ENCODE measurements at places on chromosomes 7 and 10.

GRCh38 chr10:48241332-48241731, 33.2 kb downstream of the FRMPD2 start:
- no peak for DNase-seq

DNA sequence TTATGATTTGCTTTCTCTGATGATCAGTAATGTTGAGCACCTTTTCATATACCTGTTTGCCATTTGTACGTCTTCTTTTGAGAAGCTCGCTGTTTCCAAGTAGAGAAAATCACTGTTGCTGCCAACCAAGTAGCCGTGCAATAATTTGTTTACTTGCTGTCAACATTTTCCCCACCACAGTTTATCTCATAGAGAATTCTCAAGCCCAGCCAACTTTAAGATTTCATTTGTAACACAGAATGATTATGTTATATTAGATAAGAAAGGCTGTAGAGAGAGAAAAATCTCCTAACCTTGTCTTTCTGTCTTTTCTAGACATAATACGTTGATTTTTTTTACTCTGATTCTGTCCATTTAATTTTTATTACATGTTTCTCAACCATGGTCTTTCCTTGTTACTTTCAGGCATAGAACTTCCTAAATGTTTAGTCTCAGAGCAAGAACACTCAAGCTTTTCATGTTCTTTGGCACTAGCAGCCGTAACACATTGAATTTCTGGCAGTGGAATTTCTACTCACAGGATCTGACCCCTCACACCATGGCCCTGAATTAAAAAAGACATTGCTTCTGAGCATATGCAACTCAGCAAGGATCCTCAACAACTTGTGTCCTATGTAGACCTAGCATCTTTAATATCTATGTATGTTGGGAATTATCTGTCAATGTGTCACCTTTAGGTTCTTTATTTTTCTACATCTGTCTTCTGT, 23.1 kb downstream of the RPA3 start:
- DNase-seq = no peak

- no peak for DNase-seq
Observed at GRCh38 chr10:130935128-130935439, 376.4 kb downstream of the TCERG1L start.

DNA sequence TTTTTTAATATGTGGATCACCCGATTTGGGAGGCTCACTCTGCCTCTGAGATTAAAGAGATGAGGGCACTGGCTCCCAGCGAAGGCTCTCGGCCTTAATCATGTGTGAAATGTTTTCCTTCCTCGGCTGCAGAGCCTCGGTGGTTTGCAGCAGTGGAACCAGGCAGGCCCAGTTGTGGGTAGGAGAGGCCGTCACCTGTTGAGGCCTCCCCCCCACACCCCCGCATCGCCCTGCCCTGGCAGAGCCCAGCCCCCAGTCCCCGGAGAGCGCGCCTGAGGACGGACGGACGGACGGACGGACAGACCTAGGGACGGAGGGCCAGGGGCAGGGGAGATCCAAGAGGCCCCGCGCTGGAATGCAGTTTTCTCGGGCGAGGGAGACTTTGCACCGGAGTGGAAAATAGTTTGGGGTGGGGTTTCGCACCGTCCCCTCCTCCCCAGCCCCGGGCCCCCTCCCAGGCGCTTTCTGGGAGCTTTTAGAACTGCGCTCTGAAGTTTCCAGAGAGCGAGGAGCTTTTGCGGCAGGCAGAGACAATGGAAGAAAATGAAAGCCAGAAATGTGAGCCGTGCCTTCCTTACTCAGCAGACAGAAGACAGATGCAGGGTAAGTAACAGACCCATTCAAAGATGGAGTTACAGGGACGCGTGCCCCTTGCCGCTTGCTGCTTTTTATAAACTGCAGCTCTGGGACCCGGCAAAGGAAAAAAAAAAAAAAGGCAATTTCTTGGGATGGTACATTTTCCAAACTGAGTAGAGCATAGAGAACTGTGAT, at the start of gene KIAA1217:
Gene KIAA1217 (plus strand): TSS at position 478 of the 771 bp plus-strand sequence. CDS start 56 bp downstream, at position 534.
- no peak for DNase-seq

GRCh38 chr7:143361552-143362130, 872 bp downstream of the FAM131B start:
- DNase-seq = no peak

DNA sequence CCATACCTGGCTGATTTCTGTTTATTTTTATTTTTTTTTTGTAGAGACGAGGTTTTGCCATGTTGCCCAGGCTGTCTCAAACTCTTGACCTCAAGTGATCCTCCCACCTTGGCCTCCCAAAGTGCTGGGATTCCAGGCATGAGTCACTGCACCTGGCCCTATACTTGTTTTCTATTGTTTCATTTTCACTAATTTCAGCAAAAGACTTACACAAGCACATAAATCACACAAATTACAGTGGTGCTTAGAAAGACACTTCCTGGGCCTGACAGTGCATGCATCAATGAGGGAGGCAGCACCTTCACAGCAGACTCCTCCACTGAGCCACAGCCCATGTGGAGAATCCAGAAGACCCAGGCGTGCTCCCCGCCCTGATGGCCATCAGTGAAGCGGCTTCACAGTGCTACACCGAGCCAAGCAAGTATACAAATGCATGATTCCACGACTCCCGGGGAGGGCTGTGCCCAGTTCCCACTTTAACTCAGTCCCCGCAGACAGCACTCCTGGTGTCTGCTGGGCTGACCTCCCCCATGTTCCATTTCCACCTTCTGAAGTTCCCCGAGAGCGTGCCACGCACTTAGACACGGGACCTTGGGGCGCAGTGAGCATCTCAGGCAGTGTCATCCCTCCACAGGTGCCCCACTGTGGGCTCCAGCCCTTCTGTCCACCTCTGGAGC, 20.6 kb downstream of the PITRM1 start:
- DNase-seq = no peak

GRCh38 chr7:28686418-28686800, 271.7 kb downstream of the TRIL start:
- peak; percentile 79 for DNase-seq
